ENCODE measurements at places on chromosomes 2 and 18.

DNA sequence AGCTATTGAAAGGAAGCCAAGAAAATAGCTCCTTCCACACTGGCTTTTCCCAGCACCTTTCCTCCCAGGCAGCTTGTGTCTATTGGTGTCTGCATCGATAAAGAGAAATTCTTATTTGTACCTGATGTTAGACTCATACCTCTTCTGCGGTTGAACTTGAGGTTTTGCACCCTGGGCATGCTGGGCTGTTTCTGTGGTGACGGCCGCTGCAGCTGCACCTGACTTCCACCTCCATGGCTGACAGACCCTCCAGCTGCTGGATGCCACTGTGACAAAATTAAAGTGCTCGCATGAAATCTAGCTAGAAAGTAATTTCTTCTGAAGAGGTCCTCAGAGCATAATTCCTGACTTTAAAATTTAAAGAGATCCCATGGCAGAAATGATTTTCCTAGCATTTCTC, 6.6 kb downstream of the FECH start:
- no peak for DNase-seq

DNA sequence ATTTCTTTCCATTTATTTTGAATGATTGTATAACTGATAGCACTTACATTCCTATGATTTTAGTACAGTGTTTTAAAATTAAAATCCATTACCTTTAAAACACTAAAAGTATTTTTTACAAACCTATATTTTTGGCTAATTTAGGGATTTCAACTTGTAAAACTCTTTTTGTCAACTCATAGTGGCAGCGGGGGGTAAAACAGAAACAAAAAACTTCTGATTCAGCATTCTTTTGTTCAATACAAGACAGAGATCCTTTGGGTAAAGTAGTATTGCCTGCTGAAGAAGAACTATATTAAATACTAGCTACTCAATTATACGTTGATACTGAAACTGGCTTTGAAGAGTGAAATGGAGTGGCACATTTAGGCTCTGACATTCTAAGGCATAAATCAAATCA, 437.4 kb upstream of the CDH19 start:
- DNase-seq = no peak

- DNase-seq = no peak
These were observed 59.3 kb downstream of the PRKRA start for GRCh38 chr2:178391701-178392100.

DNA sequence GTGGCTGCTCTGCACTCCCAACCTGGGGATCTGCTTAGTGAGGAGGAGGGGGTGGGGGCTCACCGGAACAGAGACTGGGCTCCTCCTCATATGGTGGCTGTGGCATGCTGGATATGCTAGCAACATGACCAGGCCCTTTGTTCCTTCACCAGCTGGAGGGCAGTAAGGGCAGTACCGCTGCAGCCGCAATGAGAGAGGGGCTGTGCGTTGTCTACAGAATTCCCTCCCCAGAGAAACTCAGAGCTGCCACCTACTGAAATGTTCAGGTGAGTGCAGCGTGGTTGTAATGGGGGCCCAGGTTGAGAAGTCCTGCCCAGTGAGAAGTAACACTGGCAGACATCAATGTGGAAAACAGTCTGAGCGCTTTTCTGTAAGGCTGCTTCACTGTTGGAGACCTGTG, 1211.9 kb upstream of the NXPH2 start:
- no peak for DNase-seq

DNA sequence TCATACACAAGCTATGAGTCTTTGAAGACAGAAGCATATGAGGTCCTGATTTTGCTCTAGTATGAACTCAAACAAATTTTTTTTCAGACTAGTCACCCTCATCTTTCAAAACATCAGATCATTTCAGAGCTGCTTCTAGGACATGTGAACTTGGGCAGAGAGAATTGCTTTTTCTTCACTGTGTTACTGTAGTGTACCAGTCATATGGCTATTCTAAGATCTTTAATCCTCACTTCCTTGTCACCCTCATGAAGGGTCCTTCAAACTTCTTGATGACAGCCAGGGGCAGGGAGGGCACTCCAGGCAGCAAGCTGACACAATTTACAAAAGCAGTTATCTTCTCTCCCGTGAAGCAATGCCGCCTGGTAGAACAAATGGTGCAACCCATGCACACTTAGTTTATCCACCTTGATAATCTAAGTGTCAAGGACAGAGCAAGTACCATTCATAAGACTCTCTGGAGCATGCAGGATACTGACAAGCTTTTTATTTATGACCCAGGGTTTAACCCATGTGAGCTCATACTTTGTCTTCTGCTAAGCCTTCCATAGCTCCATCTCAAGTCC, 200.6 kb downstream of the DPP10 start:
- no peak for DNase-seq

DNA sequence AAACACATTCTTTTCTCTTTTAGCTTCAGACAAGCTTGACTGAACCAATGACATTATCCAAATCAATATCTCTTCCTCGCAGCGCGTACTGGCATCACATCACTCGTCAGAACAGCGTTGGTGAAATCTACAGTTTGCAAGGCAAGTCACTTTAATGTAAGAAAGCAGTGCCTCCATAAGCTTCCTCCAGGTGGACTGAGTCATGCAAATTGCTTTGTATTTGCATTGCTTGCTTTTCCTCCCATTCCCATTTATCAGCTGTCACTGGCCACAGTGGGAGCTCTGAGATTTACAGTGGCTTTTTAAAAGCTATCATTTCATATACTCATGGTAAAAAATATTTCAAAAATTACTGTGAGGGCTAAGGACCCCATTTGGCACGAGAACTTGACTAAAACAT, 189.9 kb downstream of the CD226 start:
- peak; percentile 83 for DNase-seq

DNA sequence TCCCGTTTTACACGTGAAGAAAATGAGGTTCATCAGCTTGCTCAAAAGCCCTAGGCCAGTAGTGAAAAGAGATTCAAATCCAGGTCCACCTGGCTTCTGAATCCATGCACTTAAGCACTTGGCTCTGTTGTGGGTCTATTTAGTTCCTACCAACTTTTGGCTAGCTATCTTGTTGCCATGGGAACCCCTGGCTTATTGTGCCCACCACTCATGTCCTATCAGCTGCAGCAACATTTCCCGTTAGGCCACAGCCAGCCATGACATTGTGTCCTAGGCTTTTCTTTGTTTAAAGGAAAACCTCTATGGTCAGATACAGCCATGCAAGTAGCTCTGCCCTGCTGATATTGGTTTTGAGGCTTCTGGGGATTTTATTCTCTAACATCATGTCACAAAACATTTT, 49.8 kb downstream of the PLEK start:
- DNase-seq = no peak

DNA sequence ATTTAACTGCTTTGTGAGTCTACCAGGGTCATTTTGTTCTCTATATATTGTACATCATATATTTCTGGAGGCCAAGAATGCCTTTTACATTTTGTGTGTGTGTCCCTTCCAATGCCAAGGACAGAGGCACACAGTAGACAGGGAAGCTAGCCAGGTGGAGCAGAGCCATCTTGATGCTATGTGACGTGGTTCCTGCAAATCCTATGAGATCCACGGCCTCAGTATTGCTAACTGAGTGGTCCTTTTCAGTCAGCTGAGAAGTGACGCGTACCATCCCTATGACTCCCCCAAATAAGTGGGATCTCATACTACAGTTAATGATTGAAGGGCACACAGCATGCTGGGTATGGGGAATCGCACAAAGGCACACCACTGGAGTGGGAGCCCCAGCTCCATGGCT, 27.3 kb downstream of the CCDC141 start:
- DNase-seq = no peak

DNA sequence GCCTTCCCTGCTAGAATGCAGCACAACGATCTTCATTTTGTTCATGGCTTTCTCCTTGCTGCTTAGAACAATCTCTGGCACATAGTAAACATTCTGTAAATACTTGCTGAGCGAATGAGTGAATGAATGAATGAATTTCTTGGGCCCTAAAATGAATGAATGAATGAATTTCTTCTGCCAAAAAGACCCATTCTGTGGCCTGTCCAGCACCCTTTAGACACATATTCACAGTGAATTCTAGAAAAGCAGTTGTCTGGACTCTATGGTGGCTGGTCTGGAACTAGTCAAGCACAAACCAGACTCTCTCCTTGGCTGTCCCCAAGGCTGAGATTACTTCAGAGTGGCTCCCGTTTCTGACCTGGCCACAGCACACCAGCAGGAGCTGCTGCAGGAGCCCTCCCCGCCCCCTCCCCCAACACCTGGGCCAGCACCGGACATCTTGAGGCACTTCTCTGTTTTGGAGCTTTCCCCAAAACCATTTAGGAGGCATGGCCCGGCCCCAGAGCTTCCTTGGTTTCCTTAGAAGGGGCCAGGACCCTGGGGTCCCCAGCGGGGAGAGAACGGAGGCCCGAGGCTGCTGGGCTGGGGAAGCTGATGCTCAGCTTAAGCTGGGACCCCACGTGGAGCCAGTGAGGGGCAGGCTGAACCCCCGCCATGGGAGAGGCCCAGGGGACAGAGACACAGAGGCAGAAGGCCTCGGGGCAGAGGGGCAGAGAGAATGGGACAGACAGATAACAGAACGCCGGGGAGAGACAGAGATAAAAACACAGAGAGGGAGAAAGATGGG, 159.0 kb downstream of the ZFP36L2 start:
- no peak for DNase-seq

DNA sequence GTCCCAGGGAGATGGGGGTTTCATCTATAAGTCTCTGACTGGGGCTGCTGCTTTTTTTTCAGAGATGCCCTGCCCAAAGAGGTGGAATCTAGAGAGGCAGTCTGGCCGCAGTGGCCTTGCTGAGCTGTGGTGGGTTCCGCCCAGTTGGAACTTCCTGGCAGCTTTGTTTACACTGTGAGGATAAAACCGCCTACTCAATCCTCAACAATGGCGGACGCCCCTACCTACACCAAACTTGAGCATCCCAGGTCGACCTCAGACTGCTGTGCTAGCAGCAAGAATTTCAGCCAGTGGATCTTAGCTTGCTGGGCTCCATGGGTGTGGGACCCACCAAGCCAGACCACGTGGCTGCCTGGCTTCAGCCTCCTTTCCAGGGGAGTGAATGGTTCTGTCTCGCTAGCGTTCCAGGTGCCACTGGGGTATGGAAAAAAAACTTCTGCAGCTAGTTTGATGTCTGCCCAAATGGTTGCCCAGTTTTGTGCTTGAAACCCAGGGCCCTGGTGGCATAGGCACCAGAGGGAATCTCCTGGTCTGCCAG, 152.6 kb upstream of the CYP26B1 start:
- DNase-seq = no peak

GRCh38 chr2:173299764-173300163, 54.9 kb upstream of the CDCA7 start:
- no peak for DNase-seq

- DNase-seq = peak; percentile 87
These were observed 2.4 kb upstream of the HOXD8 start for GRCh38 chr2:176126929-176127773.

- DNase-seq = no peak
These were observed 329.3 kb downstream of the LRRTM4 start for GRCh38 chr2:77192811-77193289.

DNA sequence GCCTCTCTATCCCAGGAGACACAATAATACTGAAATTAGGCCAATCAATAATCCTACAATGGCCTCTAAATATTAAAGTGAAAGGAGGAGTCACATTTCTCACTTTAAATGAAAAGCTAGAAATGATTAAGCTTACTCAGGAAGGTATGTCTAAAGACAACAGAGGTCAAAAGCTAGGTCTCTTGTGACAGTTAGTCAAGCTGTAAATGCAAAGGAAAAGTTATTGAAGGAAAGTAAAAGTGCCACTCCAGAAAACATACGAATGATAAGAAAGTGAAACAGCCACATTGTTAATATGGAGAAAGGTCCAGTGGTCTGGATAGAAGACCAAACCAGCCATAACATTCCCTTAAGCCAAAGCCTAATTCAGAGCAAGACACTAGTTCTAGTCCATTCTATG, 9.5 kb downstream of the SESTD1 start:
- no peak for DNase-seq

GRCh38 chr2:134762508-134762907, 43.7 kb upstream of the TMEM163 start:
- DNase-seq = no peak

- no peak for DNase-seq
These were observed 587.5 kb upstream of the DSEL start for GRCh38 chr18:68104036-68104435.

DNA sequence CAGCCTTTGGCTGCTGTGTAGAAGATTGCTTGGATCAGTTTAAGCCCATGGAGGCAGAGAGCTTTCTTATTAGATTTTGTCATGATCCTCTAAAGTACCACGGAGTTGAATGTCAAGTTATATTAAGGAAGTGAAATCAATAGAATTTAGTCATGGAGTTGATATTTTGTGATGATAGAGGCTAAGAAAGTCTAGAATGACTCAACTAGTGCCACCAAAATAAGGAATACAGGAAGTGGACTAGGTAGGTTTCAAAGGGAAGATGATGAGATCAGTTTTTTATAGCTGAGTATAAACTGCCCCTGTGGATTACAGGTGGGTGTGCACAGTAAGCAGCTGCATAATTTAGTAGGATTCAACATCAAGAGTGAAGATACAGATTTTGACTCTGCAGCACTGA, 25.2 kb downstream of the FBXO36 start:
- DNase-seq = no peak

DNA sequence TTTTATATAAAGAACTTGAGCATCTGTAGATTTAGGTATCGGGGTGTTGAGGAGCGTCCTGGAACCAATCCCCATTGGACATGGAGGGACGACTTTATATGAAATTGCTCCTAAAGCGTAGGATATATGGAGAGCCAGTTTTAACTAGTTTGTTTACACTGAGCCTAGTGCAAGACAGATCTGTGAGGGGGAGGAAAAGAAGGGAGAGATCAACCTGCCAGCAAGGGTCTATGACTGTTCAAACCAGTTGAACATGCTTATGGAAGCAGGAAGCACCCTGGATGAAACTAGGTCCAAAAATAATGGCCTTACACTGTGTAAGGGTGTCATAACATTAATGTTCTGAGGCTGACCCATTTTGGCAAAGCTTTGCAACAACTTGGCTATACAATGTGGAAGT, 34.0 kb upstream of the SLC40A1 start:
- DNase-seq = no peak

DNA sequence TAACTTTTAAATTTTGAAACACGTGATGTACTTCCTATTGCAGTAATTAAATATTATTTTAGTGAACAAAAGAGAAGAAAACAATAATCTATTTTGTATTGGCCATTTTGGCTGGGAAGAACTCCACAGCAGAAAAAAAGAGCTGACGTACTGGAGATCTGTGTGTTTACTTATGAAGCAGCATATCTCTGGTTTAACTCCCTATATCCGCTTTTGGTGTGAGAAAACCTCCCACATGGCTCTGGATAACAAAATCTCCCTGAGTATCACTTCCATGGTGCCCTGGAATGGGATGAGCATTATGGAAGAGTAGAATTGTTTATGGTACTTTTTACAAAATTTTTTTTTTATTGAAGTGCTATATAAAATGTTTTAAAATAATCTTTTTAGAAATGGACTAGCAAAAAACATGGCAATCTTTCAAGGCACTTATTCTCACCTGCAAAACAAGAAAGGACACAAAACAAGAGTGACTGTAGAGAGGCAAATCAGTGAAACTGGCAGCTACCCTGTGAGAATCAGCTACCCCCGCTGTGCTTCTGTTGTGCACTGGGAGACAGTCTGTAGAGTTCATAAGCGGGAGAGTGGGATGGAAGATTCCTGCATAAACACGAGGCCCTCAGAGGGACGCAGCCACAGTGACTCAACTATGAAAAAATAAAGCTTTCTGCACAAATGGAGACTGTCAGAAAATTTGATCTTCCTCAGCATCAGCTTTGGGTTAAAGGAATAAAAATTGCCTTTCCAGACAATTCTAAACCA, 762.2 kb upstream of the HS6ST1 start:
- no peak for DNase-seq

GRCh38 chr2:128791985-128792320, 473.3 kb upstream of the HS6ST1 start:
- no peak for DNase-seq

GRCh38 chr2:49165662-49166061, 11.3 kb upstream of the FSHR start:
- DNase-seq = no peak

All from NCI-H1417 (cell line).